Activated T-helper 1 cell treated with Interleukin-2 at 50 U/mL for 16 hours (primary cell): ENCODE measurements at places on chromosomes 2 and 18.

- DNase-seq = no peak
Measured at GRCh38 chr18:25729072-25729471, 361.3 kb downstream of the SS18 start.

DNA sequence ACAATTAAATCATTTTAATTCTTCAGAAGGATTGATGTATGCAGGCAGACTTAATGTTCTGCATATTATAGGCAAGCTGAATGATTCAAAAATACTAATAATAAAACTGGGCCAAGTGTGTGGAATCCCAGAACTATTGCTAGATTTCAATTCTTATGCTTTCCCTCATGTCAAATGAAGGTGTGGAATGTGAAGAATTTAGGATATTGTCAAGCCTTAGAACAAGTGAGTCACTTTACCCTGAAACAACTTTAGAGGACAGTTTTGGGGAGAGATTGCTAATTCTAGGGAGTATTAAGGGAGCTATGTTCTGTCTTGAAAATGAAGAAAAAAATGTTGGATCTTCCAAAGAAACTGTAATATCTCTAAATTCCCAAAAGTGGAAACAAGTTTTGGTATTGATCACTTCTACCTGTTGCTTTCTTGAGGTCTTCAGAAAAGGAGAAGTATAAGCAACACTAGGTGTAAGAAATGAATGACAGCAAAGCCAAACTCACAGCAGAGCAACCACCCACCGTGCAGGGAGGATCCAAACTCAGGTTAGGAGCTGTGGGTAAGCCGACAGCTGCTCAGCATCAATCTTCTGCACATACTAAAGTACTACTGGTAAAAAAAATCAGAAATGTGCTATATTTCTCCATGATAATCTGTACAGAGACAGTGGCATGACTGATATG is 818.1 kb downstream of the SLC4A3 start:
- DNase-seq = no peak

DNA sequence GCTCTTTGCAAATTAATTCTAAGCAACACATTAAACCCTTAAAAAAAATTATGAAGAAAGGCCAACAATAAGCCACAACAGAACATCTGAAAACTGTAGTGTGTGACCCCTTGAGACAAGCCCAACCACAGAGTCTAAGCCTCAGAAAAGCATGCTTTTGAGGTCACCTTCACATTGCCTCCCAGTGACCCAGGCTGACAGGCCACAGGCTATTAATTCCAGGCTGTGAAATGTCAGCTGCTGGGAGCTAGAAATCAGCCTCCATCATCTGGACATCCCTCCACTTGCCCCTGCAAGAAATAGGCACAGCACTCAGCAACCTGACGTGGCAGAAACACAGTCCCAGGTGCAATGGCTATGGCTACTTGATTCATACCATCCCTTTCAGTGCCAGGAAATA is 179.4 kb upstream of the ZFP36L2 start:
- no peak for DNase-seq

- no peak for DNase-seq
Measured at GRCh38 chr2:224386876-224387275, 15.0 kb downstream of the FAM124B start.

DNA sequence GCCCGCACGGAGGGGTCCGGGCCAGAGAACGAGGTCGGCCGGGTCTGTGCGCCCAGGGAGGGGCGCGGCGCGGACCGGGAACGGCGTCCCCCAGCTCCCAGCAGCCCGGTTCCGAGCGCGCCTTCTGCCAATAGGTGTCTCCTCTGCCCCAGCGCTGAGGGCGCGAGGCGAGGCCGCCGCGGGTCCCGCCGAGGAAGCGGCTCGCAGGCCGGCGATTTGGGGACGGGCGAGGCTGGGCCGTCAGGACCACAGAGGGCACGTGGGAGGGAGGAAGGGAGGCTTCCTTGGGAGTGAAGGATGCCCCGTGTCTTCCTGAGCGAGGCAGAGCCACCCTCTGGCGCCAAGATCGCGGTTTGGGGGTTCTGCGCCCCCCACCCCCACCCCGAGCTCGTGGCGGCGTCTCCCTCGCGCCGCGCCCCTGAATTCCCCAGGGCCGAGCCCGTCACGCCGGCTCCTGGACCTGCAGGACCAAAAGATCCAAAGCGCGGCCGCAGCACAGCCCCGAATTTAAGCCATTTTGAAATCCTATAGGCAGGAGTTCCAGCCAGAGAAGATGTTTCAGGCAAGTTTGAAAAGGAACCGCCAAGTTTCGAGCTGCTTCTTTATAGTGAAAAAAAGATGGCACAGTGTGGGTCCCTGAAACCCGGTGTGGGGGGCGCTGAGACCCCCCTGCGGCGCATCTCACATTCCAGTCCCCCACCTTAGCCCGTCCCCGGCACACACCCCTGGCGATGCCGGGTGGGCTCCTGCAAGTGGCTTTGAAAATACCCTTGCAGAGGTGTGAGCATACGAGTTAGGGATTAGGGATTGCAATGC is 909 bp downstream of the NFATC1 start:
- DNase-seq = peak; percentile 37

- DNase-seq = no peak
Measured at GRCh38 chr18:45829855-45830254, 4.4 kb downstream of the SIGLEC15 start.

DNA sequence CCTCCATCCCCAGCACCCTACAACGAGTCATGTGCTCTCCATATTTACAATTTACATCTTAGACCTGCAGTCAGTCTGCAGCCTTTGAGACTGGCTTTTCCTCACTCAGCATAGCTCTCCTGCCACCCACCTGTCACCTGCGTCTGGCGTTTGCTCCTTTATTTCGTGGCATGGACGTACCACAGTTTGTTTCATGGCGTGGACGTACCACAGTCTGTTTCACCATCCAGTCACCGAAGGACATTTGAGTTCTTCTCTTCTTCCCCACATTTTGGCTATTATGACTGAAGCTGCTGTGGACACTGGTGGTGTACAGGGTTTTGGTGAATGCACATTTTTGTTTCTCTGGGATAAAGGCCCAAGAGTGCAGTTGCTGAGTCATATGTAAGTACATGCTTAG is 141.8 kb upstream of the CTDP1 start:
- no peak for DNase-seq

- DNase-seq = no peak
Measured at GRCh38 chr2:44186810-44187209, 18.1 kb downstream of the PPM1B start.

- no peak for DNase-seq
Measured at GRCh38 chr18:59787998-59788790, 91.0 kb upstream of the CCBE1 start.
